WTC11 (cell line): ENCODE measurements at places on chromosomes 2 and 18. TPM values are rescaled to one million over a fixed set of nuclear protein-coding genes. Genes with fewer than 3 reads are reported as not detected.

The MAP4K4 gene
- total RNA-seq, result 82.6 to 112 TPM (median 87.3 TPM) in 3 replicates

The MAB21L4 gene
- not detected in 3 replicates for total RNA-seq

The CRYGC gene
- total RNA-seq, result not detected in 3 replicates

The GPATCH11 gene
- total RNA-seq, result 3.5 to 4.8 TPM (median 4.0 TPM) in 3 replicates

The IL1F10 gene
- total RNA-seq, result not detected in 3 replicates

The CYP26B1 gene
- 0.30 to 0.50 TPM (median 0.42 TPM) in 3 replicates for total RNA-seq

The EPG5 gene
- total RNA-seq, result 19.2 to 22.7 TPM (median 20.7 TPM) in 3 replicates

DNA sequence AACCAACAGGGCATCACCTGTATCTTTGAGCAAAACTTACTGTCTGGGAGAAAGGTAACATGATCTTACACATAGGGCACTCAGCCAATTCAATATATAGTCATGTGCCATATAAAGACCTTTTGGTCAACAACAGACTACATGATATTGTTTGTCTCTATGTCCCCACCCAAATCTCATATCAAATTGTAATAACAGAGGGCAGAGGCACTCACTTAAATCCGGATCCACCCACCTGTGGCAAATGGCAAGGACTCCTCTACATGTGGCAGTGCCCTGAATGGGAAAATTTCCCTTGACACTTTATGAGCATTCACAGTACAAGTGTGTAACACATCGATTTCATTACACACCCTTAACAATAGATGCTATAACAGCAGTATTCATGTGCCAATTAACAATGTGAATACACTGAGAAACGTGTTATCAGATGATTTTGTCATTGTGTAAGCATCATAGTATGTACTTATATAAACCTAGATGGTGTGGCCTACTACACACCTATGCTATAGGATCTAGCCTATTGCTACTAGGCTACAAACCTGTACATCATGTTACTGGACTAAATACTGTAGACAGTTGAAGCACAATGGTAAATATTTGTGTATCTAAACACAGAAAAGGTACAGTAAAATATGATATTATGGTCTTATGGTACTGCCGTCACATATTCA is 64.2 kb downstream of the STRADB start:
- no peaks in the 10 kb centered on the region for H3K4me1 ChIP-seq
- no peak overlapping the region for H3K27ac ChIP-seq
- no peak overlapping the region for H3K4me3 ChIP-seq
- no peaks in the 10 kb centered on the region; the same call in 1 of the 2 replicates for H3K27me3 ChIP-seq
- no peak for DNase-seq

DNA sequence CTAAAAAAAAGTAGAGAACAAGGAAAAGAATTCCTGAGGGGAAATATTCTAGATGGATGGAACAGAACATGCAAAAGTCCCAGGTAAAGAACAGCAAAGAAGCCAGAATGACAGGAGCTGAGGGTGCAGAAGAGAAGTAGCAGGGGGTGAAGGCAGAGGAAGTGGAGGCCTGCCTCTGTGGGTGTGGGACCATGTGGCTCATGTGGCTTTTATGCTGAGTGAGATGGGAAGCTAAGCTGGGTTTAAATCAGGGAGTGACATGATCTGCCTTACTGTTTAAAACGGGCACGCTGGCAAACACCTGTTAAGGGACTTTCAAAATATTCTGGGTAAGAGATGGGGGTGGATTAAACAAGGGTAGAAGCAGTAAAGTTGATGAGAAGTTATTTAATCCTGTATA is 40.0 kb downstream of the GKN2 start:
- peaks cover 25% of the 10 kb centered on the region for H3K4me1 ChIP-seq
- H3K4me3 ChIP-seq, result no peak overlapping the region
- H3K36me3 ChIP-seq, result no peaks in the 10 kb centered on the region

- H3K36me3 ChIP-seq, result no peaks in the 10 kb centered on the region
- no peaks in the 10 kb centered on the region for H3K27me3 ChIP-seq
- no peak overlapping the region for H3K27ac ChIP-seq
- H3K4me1 ChIP-seq, result no peaks in the 10 kb centered on the region
Measured at GRCh38 chr18:77557046-77557587, 307.5 kb downstream of the GALR1 start.

DNA sequence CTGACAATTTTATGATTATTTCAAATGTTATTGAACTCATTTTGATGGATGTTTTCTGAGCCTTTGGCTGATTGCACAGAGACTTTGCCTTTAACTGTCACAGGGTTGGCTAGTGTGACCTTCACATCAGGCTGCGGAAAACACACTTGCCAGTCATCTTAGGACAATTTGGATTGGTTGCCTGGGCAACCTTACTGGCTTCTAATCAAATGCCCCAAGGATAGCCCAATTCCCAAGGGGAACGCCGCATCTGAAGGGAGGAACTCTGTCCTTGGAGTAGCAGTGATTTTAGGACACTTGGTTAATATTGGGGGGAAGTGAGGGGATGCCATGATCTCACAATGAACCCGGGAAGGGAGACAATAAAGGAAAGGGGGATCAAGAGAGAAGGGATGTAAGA is 29.5 kb downstream of the OSBPL6 start:
- no peak overlapping the region for H3K4me3 ChIP-seq
- no peak overlapping the region for H3K27ac ChIP-seq
- H3K27me3 ChIP-seq, result peaks cover 26% of the 10 kb centered on the region
- peaks cover 6% of the 10 kb centered on the region for H3K36me3 ChIP-seq

DNA sequence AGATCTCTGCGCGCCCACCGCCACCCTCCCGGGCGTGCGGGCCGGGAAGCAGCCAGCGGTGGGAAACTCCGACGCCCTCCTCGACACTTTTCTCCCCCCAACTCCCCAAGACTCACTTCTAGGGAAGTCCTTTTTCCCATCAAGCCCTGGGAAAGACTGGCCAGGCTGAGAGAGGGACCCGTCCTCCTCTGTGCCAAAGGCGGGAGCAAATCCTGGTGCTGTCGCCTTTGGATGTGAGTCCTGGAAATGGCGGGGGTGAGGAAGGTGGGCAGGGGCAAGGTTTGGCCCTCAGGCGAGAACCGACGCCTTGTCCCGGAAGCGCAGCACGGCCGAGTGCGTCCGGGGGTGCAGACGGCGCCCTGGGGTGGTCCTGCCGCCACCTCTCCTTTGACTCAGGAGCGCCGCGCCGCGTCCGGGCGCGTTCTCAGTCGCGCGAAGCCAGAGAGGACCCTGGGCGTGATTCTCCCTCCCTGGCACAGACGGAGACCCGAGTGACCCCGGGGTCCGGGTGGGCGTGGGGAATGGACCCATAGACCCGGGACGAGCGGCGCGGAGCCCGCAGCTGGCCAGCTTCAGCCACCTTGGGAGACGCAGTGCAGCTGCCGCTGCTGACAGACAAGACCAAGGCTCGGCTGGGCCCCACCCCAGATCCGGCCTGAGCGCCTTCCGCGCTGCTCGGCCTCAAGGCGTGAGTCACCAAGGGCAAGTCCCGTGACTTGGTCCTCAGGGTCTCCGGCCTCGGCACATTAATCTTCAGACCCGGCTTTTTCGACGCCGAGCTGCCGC is 3.5 kb upstream of the LBX2 start:
- H3K27me3 ChIP-seq, result peaks cover 92% of the 10 kb centered on the region
- peaks cover 54% of the 10 kb centered on the region for H3K4me1 ChIP-seq
- DNase-seq, result peak; percentile 63
- H3K4me3 ChIP-seq, result peak overlapping the region; percentile 81

DNA sequence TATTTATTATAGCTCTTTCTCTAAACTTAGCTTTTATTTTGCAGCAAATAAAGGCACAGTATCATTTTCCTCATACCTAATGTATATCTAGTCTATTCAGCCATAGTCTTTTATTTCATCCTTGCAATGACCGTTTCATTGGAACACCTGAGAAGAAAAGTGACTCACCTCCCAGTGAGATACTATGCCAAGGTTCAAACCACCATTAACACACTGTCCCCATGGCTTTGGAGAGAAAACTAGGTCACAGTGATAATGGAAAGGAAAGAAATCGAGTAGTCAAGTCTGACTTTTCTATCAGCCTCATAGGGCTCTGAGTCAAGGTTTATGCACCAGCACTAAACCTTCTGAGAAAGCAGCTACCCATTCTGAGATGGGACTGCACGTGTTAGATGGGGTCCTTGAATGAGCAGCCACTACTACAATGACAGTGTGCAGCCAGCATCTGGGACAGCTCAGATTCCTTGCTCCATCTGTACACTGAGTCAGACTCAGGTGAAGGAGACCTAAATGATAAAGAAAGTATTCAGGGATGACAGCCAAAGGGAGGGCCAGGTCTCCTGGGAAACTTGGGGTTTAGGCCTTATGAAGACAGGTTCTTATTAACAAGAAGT is 971.1 kb upstream of the ACVR2A start:
- H3K27me3 ChIP-seq, result no peaks in the 10 kb centered on the region
- H3K4me1 ChIP-seq, result no peaks in the 10 kb centered on the region
- no peak overlapping the region for H3K27ac ChIP-seq
- H3K36me3 ChIP-seq, result no peaks in the 10 kb centered on the region
